HT-29 (cell line): ENCODE measurements at places on chromosomes 13 and 19. TPM values are rescaled to one million over a fixed set of nuclear protein-coding genes. Genes with fewer than 3 reads are reported as not detected.

TMPRSS9 gene
- 0.31 TPM in 1 of 2 replicates, not detected in the other for total RNA-seq

CCDC8 gene
- total RNA-seq = not detected in 2 replicates

ENOX1 gene
- 0.10 TPM in 1 of 2 replicates, not detected in the other for total RNA-seq

STAP2 gene
- total RNA-seq = 69.6 and 74.4 TPM in 2 replicates

PLVAP gene
- not detected in 2 replicates for total RNA-seq

TNFSF9 gene
- 3.0 and 3.1 TPM in 2 replicates for total RNA-seq

TPTE2 gene
- not detected in 2 replicates for total RNA-seq

CYP2F1 gene
- total RNA-seq = not detected in 2 replicates

SLC25A15 gene
- total RNA-seq = 22.7 and 30.2 TPM in 2 replicates

ZNF728 gene
- total RNA-seq = not detected in 2 replicates

TUBA3C gene
- not detected in 2 replicates for total RNA-seq

ZNF442 gene
- 0.03 and 0.05 TPM in 2 replicates for total RNA-seq

FGF21 gene
- total RNA-seq = not detected in 2 replicates

NMRK2 gene
- total RNA-seq = not detected in 2 replicates

EFNB2 gene
- total RNA-seq = 30.0 and 31.0 TPM in 2 replicates

DNA sequence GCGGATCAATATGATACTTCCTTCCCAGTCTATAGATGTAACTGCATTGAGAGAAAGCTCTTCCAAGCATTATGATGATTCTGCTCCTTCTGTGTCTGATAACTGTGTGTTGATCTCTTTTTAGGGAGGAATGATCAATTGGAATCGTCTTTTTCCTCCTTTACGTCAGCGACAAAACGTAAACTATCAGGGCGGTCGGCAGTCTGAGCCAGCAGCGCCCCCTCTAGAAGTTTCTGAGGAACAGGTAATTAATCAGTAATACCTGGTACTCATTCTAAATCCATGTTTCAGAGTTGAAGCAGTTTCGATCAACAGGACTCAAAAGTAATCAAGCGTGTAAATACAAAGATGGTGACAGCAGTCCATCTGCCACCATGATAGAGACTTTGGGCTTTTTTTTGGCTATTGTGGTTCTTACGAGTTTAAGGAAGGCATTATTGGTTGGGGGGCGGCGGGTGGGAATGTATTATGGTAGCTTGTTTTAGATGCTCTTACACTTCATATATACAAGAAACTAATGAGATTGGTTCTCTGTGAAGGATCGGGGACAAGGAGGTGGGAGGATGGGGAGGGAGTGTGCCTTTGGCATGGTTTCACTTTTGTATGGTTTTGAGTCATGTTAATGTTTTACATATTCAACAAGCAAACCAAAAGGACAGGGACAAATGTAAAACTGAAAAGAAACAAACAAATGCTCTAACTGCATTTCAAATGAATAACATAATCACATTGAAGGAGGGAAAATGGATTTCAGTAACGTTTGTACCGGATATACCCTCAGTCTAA is 60.7 kb upstream of the GPR183 start:
- no peak for DNase-seq

DNA sequence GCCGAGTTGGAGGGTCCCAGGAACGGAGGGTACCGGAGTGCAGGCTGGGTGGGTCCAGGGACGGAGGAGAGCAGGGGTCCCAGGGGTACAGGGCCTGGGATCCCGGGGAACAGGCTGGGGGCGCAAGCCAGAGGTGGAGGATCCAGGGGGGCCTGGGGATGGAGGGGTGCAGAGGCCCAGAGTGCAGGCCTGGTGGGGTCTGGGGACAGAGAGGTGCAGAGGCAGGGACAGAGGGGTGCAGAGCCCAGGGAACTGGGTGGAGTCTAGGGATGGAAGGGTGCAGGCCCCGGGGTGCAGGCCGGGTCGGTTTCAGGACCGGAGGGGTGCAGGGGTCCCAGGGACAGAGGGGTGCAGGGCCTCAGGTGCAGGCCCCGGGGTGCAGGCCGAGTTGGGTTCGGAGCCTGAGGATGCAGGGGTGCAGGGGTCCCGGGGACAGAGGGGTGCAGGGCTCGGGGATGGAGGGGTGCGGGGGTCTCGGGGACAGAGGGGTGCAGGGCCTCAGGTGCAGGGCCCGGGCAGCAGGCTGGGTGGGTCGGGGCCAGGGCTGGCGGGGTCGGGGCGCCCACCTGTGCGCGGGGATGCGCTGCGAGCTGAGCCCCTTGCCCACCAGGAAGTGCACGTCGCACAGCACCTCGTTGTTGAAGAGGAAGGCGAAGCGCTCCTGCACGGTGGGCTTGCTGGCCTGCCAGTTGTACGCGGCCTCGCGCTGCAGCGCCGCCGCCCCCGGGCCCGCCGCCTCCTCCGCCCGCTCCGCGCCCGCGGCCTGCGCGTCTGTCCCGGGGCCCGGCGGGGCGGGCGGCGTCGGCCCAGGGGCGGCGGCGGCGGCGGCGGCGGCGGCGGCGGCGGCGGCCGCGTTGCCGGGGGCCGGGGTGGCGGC is 545 bp downstream of the BTBD2 start:
- DNase-seq = no peak

DNA sequence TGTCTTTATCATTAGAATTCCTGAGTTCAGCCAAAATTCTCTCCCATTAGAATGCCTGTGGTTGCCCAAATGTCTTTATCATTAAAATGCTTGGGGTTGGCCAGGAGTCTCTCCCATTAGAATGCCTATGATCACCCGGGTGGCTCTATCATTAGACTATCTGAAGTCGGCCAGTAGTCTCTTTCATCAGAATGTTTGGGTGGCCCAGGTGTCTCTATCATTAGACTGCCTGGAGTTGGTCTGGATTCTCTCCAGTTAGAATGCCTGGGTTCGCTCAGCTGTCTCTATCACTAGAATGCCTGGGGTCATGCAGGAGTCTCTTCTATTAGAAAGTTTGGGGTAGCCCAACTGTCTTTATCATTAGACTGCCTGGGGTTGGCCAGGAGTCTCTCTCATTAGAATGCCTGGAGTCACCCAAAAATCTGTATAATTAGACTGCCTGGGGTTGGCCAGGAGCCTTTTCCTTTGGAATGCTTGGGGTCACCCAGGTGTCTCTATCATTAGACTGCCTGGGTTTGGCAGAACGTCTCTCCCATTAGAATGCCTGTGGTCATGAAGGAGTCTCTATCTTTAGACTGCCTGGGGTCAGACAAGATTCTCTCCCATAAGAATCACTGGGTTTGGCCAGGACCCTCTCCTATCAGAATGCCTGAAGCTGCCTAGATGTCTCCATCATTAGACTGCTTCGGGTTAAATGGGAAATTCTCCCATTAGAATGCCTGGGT is 1478.3 kb downstream of the UQCRFS1 start:
- no peak for DNase-seq

GRCh38 chr13:113584205-113584869 is at the start of gene TFDP1:
TFDP1 (plus strand) TSS chr13:113584753; CDS start chr13:113585838, 1,085 bp downstream.
- DNase-seq = peak; percentile 90

GRCh38 chr13:51827254-51827653 is 17.7 kb downstream of the TMEM272 start:
- DNase-seq = no peak

DNA sequence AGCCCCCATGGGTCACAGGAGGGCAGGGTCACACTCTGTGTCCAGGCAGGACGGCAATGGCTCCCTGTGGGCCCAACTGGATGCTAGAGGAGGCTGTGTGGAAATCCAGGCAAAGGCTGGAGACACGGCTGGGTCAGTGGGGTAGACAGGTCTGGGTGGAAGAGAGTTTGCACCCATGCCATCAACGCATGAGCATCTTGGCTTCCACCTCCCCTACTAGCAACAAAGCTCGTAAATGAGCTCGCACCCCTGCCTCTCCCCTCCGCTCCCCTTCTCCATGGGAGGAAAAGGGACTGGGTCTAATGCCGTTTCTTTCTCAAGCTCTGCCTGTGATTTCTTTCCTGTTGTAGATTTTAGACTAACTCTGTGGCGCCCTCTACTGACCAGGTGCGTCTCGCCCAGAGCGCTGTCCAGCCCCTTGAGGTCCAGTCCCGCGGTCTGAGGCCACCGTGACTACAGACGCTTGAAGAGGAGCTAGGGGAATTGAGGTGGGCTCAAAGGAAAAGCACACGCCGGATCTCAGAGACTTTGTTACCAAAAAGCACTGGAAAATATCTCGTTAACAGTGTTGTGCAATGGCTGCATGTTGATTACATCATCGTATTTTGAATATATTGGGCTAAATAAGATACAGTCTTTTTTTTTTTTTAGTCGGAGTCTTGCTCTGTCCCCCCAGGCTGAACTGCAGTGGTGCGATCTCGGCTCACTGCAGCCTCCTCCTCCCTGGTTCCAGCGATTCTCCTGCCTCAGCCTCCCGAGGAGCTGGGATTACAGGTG is 50.7 kb upstream of the USP29 start:
- peak; percentile 7 for DNase-seq

DNA sequence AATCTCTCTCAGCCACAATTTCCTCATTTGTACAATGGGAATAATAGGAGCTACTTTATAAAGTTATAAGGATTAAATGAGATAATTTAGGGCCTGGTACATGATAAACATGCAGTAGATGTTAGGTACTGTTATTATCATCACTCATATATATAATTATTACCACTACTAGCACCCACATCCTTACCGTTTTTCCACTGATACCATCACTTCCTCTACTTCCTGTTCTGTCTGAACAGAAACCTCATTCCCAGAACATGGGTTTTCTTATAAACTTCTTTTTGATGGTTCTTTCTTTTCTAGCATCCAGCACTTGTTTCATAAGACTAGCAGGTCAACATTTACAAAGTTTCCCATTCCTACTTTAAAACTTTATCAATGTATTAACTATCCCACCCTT is 6.3 kb downstream of the CDADC1 start:
- DNase-seq = no peak

- DNase-seq = no peak
These were observed 67.1 kb upstream of the ATP12A start for GRCh38 chr13:24613128-24613527.

GRCh38 chr13:112168761-112169160 is 101.8 kb downstream of the SOX1 start:
- DNase-seq = no peak

GRCh38 chr13:40028446-40028845 is 373.0 kb downstream of the COG6 start:
- no peak for DNase-seq

DNA sequence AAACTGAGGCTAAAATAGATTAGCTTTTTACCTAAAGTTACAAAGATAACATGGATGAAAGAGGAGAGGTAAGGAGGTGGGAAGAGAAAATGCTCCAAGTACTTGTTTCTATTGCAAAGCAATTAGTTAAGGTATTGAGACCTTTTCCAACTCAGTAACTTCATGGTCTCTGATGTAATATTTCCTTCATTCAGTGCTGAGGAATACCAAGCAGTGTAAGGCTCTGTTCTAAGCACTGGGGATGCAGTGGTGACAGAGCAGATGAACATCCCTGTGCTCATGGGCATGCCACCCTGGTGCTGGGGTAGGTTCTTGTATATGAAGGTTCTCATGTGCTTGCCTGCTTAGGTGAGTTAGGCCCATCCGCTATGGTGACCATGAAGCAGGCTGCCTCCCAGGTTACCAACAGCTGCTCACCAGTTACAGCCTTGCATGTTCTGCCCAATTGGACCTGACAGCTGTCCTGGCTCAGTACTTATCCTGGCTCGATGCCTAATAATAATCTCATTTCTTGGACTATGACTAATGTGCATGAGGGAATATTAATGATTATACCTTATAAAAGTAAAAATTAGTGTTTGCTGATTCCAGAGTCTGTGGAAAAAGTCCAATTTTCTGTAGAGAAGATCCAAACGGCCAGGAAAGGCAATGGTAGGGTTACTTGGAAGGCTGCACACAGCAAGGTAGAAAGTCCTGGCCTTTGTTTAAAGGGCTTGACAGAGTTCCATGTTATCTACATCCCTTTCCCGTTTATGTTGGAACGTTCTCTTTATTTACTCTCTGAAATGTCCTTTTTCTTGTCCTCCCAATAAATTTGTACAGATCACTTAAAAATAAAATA is 48.3 kb downstream of the LATS2 start:
- no peak for DNase-seq

- DNase-seq = peak; percentile 38
These were observed 47.1 kb downstream of the LNX2 start for GRCh38 chr13:27573265-27573664.

GRCh38 chr13:26310470-26310869 is 56.5 kb downstream of the CDK8 start:
- no peak for DNase-seq

DNA sequence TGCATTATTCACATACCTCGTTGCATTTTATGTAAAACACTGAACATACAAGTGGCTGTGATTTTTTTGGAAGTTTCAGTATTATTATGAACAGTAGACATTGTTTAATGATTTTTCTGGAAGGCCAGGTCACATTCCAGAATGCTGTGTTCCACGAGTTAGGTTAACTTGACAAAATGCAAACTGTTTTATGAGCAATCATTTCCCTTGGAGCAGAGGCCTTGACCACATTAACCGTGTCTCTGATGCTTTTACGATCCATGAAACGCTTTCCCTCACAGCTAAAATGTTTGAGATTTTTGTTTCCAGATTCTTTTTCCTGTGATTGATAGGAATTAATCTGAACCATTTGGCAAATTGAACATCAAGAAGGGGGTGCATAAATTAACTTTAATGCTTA is 57.8 kb downstream of the MBNL2 start:
- DNase-seq = peak; percentile 45

DNA sequence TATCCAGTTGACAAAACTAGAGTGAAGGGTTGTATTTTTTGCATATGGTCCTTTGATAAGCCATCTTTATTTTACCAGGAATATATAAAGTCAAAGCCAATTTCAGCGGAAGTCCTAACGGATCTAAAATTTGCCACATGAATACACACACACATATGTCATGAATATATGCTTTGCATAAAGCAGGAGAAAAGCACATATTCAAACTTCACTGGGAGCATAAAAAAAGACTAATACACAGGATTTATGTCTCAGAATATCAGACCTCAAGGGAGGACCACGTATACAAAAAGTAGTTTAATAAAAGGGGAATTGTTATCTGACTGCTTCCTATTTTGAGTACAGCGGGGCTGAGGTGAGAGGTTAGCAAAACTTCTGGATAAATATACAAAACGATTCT is 308.7 kb downstream of the PCDH9 start:
- no peak for DNase-seq

DNA sequence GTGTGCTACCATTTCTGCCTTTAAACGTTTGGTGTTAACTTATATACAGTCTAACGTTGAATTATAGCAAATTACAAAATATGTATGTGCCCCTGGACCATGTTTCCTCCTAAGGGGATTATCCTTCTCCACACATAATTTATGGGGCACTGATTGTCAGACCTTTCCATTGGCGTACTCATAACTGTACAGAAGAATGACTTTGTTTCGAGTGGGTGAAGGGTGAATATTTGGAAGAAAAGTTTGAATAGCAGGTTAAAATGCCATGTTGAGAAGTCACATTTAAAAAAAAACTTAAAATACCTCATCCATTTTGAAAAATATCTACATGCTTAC is 58.8 kb downstream of the SLC10A2 start:
- DNase-seq = no peak

DNA sequence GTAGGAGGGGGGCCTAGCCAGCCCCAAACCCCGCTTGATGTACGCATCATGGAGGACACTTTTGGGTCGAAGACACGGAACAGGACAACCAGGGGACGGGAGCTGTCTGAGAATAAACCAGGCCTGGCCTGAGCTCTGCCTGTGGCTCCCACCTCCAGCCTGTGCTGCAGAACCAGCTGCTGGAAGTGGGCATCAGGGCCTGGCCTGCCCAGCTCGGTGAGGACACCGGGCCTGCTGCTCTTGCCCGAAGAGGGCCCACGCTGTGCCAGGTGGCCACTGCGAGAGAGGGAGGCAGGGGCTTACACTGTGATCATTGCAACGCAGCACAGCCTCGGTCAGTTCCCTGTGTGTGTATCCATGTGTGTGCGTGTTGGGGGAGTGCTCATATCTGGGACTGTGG is 34.6 kb downstream of the CEBPG start:
- DNase-seq = no peak

GRCh38 chr13:57253551-57253950 is 86.6 kb downstream of the PRR20E start:
- DNase-seq = no peak
